ENCODE measurements at places on chromosomes 16 and 17.

GRCh38 chr17:33204156-33204555, 88.9 kb downstream of the ASIC2 start:
- no peak for DNase-seq

DNA sequence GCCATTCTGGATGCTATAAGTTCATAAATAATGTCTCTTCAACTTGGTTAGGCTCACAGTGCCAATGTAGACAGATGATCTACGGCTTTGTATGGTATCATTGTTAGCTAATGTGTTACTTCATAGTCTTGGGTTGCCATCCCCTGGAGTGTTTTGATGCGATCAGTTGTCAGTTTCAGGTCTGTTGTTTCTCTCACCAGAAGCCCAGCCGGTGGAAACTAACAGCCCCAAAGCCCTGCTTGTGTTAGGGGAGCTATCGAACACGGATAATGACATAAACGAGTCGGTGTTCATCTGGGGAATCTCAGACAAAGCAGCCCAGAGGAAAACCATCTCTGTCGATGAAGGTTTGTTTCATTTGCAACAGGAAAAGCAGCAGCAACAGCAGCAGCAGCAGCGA, 107.4 kb upstream of the ANKFN1 start:
- DNase-seq, result no peak

DNA sequence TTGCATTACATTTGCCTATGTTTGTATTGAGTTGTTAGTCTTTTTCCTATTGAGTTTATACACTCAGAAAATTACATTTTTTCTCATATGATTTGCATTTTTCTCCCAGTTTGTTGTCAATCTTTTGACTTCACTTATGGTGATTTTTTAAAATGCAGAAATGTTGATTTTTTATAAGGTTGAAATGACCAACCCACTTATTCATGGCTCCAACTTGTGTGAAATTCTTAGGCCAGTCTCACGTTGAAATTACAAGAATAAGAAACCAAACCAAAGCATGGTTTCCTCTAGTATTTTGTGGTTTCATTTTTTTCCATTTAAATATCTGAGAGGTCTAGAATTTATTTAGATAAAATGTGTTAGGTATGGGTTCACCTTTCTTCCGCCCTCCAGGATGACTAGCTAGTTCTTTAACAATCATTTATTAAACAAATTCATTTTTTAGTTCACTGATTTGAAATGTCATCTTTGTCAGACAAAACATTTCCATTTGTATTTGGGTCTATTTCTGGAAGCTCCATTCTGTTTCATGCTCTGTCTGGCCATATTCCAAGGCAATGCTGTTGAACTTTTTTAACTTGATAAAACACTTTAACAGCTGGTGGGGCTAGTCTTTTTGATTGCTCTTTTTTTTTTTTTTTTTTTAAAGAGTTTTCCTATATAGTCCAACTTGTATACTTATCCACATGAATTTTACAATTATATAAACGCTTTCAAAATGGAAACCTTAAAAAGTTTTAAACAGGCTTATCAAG, 40.0 kb downstream of the FAM20A start:
- no peak for DNase-seq

DNA sequence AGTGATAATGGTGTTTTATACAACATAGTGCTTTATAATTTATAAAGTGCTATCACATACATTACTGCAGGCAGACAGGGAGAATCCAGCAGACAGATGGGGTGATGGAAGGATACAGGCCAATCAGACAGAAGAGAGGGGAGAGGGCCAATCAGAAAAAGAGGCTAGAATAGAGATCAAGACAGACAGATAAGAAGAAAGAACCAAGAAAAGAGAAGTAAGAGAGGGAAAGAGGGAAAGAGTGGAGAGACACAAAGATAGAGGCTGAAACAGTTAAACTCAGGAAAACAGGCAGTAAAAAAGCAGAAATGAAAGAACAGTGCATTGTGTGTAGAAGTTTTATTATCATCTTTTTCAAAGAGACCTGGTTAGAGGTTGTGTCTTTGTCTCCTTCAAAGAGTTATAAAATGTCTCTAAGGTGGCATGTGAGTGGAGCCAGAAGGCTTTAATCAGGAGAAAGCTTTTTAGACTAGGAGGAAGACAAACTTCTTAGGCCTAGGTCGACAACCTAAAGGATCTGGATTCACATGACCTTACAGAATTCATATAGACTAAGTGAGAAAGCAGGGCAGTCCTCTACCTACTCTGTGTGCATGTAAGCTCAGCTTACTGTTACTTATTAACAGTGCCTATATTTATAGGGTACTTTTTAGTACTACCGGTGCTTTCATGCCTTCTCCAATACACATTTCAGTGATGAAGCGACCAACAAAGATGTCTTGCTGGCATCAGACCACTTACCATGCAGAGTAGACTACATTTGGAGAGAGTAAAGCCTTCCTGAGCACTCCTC, 8.3 kb upstream of the CHD3 start:
- DNase-seq, result no peak

DNA sequence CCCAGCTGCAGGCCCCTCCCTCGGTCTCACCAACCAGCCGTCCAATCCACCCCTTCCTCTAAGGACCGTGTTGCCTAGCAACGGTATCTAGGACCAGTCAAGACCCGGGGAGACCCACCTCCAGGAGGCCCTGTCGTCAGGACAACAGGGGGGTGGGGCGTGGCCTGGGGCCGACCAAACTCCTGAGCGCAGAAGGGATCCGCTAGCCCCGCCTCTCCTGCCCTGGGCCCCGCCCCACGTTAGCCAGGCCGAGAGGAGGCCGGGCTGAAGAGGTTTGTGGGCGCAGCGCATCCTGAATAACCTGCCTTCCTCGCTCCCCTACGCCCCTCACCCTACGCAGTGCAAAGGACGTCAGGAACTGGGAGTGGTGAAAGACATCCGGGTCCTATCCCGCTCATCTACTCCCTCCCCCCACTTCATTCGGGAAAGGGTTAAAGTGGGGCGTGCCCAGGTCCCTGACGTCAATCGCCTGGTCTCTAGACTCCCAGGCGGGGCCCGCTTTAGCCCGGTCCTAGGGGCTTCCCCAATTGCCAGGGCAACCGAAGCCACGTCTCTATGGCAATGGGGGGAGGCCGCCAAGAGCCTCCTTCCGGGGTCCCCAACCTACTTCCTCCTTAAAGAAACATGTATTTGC, 14.7 kb downstream of the DLG4 start:
- DNase-seq, result peak; percentile 91

DNA sequence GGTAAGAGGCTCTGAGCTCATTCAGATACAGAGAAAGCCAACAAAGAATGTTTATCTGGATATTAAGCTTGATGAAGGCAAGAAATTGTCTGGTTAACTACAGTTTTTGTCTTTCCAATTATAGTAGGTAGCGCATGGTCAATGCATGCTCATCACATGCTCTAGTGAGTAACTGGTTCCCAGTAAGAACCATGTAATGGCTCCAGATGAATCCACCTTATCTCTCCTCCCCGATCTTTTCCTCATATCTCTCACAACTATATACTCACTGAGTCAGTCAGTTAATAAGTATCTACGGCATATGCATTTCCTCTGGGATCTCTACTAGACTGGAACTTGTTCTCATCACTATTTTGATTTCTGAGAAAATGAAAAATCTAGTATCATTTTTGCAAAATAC, 340.7 kb upstream of the DYNLRB2 start:
- DNase-seq, result no peak

- no peak for DNase-seq
Observed at GRCh38 chr16:31273676-31274075, 13.9 kb downstream of the ITGAM start.

Measured in sciatic nerve (tissue), 2 donors.